Fibroblast of skin of right quadriceps (primary cell): ENCODE measurements at places on chromosomes 6 and 20.

DNA sequence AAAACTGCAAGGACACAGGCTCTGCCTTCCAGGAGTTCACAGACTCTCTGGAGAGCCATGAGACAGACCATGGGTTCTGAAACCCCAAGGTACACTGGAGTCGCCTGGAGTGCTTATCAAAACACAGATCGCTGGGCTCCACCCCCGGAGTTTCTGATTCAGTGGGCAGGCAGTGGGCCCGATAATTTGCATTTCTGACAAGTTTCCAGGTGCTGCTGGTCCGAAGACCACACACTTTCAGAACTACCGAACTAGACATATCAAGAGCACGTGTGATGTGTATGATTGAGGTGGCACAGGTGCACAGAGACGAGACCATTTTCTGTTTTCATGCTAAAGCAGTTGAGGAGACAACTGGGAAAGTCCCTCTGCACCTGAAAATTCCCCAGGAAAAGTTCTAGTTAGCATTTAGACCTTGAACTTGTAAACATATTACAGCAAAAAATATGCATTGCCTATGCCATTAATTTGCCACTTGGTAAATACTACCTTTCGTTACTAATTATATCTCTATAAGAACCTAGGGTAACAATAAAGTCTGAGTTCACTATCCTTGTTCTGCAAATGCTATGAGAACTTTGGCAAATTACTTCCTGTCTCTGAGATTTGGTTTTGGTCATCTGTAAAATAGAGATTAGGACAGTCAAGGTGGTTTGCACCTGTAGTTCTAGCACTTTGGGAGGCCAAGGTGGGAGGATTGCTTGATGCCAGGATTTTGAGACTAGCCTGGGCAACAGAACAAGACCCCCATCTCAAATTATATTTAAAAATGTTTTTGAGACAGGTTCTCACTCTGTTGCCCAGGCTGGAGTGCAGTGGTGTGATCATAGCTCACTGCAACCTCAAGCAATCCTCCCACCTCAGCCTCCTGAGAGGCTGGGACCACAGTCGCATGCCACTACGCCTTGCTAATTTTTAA lies 14.3 kb upstream of the PIM1 start:
- no peak for DNase-seq

GRCh38 chr6:34108176-34108575 lies 37.7 kb downstream of the GRM4 start:
- DNase-seq: no peak

DNA sequence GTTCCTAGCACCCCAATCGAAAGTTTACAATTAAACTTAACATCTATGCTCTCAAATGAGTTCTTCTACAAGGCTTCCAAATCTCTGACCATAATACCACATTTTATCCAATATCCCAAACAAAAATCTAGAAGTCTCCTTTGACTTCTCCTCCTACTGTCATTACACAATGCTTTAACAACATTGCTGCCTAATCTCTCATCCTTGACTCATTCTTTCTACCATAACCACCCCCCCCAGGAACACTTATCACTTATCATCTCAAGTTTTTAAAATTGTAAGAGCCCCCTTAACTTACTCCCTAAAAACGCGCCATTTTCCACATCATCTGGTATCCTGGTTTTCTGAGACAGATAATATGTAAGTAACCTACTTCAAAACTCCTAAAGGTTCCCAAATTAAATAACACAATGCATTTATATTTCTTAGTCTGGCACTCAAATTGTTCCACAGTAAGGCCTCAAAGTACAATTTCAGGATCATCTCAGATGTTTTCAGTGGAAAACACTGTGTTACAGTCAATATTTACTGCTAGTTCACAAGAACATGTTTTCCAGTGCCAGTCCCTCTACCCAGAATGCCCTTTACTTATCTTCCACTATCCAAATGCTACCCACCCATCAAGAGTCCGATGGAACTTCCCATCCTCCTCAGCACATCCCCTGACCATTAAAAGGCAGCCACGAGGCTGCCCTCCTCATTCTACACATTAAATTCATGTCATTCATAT lies 308.2 kb upstream of the THEMIS start:
- peak; percentile 51 for DNase-seq

GRCh38 chr20:32496811-32497533 lies 88.2 kb downstream of the NOL4L start:
- DNase-seq: no peak

DNA sequence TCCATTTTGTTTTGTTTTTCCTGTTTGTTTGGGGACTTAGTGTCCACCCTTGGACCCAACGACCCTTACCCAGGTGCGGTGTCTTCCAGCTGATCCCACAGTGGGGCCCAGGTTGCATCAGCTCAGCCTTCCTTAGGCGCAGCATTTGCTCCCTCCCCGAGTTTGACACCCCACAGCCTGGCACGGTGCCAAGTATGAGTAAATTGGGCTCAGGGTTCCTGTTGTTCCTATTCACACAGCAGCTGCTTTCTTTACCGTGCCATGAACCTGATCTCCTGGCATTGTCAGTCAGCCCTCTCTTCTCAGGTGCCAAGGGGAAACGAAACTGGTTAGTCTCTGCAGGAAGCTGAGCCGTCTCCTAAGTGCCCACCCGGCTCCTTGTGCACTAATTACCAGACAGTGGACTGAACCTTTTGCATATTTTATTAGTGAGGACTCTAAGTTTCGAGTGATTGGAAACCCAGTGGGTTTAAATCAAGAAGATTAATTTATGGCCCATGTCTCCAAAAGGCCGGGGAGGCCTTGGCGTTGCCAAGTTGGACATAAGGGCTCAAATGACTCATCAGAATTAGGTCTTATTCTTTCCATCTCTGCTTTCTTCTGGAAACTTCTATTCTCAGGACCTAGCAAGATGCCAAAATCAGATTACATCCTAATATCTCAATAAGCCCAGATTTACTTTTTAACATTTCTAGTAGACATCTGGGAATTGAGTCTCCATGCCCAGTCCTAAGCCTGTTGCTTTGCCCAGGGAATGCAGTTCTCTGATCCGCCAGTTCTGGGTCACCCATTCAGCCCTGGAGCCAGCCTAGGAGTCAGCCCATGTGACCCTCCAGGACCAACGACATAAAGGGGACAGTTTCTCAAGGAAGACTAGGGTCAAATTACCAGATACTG lies 68.8 kb downstream of the TSHZ2 start:
- peak; percentile 34 for DNase-seq

DNA sequence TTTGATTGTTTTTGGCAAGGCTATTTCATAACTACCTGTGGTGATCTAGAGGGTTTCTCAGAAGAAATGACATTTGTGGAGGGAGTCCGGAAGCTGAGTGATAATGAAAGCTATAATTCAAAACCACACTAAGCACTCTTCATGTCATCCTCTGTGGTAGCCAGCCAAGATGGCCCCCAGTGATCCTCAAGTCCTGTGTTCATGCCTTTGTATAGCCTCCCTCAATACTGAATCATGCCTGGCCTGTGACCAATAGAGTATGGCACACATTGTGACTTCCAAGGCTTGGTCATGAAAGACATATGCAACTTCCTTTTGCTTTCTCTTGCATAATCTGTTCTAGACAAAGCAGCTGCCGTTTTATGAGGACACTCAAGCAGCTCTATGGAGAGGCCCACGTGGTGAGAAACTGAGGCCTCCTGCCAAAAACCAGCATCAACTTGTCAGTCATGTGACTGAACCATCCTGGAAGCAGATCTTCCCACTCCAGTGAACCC lies 12.8 kb upstream of the DNAAF9 start:
- DNase-seq: peak; percentile 60

- DNase-seq: no peak
Observed at GRCh38 chr6:112469306-112469705, 122.2 kb downstream of the RFPL4B start.

GRCh38 chr20:13139459-13140150 lies 81.5 kb upstream of the ISM1 start:
- DNase-seq: peak; percentile 20

DNA sequence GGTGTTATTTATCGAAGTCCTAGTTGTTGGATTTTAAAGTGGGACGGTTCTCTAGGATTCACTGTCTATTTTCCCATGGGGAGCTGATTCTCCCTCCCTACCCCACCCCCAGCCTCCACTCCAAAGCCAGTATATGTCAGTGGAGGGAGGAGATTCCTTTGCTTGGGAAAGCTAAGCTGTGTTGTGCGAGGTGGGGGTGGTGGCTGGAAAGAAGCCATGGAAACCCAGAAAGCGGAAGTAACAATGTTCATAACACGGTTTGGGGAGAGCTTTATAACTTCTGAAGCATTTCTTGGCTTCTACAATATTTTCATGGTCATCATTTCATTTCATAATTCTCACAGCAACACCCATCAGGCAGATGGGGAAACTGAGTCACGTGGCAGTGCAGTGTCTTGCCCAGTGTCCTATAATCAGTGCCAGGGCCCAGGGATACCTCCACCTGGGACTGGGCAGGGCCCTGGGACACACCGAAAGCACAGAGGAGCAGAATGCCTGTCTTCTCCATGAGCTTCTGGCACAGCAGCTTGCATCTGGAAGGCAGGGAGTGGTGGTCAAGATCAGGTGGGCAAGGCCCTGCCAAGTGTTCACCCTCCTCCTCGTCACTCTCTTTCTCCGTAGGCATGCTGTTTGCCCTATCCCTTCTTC lies 4.5 kb downstream of the SUN5 start:
- no peak for DNase-seq

GRCh38 chr6:130513770-130514169 lies 148.0 kb downstream of the TMEM200A start:
- peak; percentile 91 for DNase-seq

GRCh38 chr20:57594092-57594951 lies 25.9 kb downstream of the ZBP1 start:
- no peak for DNase-seq

GRCh38 chr6:167574431-167575151 lies 249.7 kb downstream of the TTLL2 start:
- DNase-seq: no peak

- no peak for DNase-seq
Observed at GRCh38 chr20:300345-300990, 3.1 kb downstream of the ZCCHC3 start.

- peak; percentile 10 for DNase-seq
Observed at GRCh38 chr20:4787069-4787468, 65.4 kb downstream of the PRND start.

- DNase-seq: no peak
Observed at GRCh38 chr20:16451982-16452381, 121.3 kb downstream of the KIF16B start.

GRCh38 chr6:166153966-166154365 lies 13.7 kb downstream of the TBXT start:
- no peak for DNase-seq

- DNase-seq: no peak
Observed at GRCh38 chr6:52457096-52457495, 37.0 kb downstream of the EFHC1 start.

- DNase-seq: no peak
Observed at GRCh38 chr6:161663682-161664081, 389.8 kb upstream of the AGPAT4 start.
